ENCODE measurements at places on chromosomes 7 and 10.

GRCh38 chr7:73560109-73560835 is 2.8 kb upstream of the BCL7B start:
- no peak for DNase-seq

GRCh38 chr7:135601182-135601581 is 43.5 kb downstream of the NUP205 start:
- no peak for DNase-seq

DNA sequence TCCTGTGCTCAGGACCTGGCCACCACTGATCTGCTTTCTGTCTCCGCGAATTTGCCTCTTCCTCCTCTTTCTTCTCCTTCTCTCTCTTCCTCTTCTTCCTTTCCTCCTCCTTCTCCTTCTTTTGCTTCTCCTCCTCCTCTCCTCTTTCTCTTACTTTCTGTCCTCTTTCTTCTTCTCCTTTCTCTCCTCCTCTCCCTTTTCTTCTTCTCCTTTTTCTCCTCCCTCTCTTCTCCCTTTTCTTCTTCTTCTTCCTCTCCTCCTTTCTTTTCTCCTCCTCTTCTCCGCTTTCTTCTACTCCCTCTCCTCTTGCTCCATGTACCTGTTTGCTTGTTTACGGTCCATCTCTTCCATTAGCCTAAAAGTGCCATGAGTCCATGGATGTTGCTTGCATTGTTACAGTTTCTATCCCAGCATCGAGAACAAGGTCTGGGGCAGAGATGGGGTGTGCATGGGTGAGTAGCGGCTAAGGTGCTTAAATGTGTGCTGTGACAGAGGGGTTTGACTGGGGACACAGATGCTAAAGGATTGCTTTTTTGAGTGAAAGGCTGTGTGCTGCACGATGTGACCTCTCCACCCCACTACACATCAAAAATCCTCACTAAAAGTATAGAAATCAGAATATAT is 7.7 kb downstream of the SH2D4B start:
- DNase-seq = no peak

- no peak for DNase-seq
These were observed 126.1 kb downstream of the PFKFB3 start for GRCh38 chr10:6328699-6329423.

DNA sequence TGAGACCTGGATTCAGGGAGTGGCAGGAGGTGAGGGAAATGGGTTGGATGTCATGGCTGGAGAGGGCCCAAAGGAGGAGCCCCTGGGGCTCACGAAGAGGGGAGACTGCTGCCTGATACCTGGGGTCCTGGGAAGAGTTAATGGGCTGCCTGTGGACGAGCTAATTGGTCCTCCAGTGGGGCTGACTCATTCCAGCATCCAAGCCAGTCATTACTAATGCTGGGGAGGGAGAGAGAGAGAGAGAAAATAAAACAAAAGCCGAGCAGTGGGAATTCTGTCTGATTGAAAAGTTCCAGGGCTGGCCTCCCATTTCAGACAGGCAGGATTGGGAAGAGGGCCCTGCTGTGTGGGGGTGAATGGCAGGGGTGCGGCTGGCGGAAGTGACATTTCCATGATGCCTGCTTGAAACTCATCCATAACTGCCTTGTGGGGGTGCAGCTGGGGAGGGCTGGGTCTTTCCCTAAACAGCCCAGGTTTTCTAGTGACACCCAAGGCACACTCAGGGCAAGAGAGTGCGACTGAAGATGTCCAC is 297.8 kb downstream of the RPS24 start:
- no peak for DNase-seq

- DNase-seq = no peak
These were observed 21.3 kb downstream of the ZNF107 start for GRCh38 chr7:64687249-64687648.

DNA sequence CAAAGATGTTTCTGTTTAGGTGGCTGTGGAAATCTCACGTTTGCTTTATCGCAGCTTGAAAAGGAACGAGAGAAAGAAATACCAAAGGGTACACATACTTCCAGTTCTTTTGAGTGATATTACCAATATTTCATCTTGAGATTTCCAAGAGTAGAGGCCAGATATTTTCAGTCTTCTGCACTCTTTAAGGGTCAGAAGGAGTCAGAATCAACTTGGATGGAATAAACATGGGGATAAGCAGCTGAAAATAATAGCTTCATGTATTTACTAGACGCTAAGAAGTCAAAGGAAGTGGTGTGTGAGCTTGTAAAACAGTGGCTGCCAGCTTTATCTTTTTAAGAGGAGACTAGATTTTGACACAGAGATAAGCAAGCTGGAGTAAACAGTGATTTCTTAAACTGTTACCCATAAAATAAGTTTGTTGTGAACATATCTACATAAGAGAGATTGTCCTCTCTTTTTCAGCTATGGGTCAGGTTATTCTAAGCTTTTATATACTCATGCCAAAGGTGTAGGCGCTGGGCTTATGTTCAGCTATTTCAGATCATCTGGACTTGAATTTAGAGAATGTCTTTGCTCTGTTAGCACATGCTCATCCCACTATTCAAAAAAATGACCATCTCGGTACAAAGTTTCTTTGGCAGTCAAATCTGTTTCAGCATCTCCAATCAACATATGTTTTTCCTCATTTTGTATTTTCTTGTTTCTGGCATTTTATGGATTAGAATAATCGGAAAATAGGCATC is 170.8 kb upstream of the TCF7L2 start:
- DNase-seq = no peak

- DNase-seq = no peak
These were observed 66.0 kb downstream of the NPSR1 start for GRCh38 chr7:34723866-34724490.

DNA sequence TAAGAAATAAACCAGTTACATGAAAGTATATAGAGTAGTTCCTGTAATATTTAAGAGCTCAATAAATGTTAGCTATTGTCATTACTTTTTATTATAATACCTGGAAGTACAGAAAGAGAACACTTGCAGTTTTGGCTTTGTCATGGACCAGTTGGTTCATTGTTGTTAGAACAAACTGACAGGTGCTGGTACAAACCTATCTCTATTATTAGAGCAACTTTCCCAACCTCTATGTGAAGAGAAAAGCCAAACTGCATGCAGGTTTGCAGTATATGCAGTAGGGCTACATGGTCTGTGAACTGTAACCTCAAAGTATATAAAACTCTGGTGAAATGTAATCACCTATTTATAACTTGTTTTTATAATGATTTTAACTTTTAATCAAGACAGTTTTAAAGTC is 20.4 kb downstream of the DNAJC9 start:
- no peak for DNase-seq
